ENCODE measurements at places on chromosomes 3 and 15.

DNA sequence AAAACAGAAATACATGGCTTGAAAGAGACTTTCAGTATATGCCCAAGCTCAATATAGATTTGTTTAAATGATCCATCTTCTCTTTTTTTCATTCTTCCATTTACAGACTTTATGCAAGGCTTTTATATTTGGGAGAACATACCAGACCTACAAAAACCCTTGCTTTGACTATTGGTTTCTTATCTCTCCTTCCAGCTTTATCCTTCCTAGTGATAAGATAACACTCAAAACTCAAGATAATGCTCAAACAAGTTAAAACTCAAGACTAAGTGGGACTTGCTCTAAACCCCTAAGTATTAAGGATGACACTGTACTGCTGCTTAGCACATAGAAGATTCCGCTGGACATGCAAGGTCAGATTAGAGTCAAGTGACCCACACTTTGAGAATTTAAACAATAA lies 8.0 kb downstream of the TUSC7 start:
- DNase-seq: no peak

GRCh38 chr15:83039206-83039605 lies 27.8 kb upstream of the C15orf40 start:
- no peak for DNase-seq

DNA sequence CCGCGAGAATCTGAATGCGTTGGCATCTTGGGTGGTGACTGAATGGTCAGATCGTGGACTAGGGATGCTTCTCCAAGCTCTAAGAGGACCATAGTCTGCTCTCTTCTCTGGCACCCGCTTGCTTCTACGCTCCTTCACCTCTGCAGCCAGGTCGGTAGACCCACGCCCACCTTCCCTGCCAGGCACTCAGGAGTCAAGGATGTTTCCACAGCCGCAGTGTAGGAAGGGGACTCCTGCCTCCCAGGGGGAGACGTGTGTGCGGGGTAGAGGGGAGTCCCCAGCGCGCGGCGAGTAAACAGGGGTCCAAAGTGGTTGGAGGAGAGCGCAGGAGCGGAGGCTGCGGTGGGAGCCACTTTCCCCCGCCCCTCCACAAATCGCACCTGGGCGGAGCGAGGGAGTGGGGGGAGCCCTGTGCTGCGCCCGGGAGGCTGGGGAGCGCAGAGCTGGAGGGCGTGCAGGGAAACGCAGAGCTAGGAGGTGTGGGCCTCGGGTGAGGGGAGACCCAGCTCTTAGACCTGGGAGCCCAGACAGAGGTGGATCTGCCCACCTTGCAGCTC lies 1.7 kb downstream of the LRRC3B start:
- no peak for DNase-seq

GRCh38 chr3:183307749-183308148 lies 54.7 kb downstream of the B3GNT5 start:
- no peak for DNase-seq

Measured in CD4-positive, alpha-beta T cell treated with Interleukin-17A for 4 hours (primary cell).